ENCODE measurements at places on chromosomes 13 and 19.

DNA sequence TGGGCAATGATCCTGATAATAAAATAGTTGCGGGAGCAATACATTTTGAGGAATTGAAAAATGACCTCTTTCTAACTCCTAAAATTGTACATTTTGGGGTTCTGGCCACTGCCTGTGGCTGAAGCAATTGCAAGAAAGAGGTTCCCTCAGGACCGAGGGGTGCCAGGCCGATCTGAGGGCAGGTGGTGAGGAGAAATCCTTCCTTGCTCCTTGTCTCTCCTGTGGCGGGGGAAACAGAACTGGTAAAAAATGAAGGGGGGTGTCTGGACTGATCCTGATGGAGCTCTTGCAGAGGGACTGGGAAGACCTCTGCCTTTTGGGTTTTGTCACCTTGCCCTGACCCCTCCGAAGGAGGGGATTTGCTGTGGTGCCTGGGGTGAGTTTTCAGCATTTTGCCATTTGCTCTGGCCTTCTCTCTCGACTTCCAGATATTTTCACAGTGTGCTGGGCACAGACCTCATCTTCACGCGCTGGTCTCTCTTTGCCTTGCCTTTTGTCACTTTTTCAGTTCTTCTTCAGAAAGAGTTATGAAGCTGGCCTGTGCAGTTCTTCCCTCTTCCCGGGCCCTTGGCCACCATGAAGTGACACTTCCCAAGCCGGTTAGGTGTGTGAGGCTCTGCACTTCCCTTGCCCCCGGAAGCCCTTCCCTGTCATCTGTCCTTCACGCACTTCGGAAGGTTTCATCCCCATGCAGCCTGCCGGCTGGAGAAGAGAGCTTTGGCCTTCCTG, 22.2 kb downstream of the NFIX start:
- ATAC-seq = no peak

DNA sequence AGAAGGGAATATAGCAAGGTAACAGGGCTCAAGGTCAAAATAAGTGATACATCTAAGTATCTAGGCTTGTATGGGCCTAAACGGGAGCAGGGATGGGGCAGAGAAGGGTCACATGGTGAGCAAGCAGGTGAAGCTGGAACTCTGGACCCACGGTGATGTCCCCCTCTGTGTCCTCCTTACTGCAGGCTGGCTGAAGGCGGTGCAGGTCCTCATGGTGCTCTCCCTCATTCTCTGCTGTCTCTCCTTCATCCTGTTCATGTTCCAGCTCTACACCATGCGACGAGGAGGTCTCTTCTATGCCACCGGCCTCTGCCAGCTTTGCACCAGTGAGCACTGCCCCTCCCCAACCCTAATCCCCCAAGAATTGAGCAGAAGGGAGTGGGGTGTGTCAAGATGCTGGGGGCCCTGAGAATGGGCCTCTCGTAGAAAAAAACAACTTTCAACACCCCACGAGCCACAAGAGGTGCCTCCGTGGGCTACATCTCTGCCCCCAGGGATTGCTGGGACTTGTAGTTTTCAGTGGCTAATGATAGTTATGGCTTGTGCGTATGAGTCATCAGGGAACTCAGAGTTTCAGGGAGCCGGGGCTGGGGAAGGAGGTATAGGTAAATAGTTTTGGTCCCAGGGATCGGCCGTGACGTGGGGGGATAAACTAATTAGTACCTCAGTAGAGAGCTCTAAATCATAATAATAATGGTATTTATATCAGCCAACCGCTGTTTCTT, 4.0 kb downstream of the EMP3 start:
- no peak for ATAC-seq

DNA sequence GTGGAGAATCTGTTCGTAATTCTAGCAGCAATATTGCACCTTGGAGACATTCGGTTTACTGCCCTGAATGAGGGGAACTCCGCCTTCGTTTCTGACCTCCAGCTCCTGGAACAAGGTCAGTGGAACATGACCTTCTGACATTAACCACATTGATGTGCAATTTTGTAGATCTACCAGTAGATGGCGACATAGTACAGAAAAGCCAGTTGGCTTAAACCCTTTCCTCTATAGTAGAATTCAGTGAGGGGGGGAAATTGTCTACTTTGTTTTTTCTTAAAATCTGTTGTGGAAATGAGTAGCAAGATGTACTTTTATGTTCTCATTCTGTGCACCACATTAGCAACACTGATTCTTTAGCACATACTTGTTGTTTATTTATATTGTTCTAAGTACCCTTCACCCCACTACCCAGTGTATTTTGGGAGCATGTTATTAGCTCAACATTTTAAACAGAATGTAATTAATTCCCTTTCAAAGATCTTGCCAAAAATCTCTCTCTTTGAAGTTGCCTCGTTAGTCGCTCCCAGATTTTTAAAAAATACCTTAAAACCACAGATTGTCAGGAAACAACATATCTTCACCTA, 332.2 kb downstream of the MYO16 start:
- ATAC-seq = peak; percentile 63

DNA sequence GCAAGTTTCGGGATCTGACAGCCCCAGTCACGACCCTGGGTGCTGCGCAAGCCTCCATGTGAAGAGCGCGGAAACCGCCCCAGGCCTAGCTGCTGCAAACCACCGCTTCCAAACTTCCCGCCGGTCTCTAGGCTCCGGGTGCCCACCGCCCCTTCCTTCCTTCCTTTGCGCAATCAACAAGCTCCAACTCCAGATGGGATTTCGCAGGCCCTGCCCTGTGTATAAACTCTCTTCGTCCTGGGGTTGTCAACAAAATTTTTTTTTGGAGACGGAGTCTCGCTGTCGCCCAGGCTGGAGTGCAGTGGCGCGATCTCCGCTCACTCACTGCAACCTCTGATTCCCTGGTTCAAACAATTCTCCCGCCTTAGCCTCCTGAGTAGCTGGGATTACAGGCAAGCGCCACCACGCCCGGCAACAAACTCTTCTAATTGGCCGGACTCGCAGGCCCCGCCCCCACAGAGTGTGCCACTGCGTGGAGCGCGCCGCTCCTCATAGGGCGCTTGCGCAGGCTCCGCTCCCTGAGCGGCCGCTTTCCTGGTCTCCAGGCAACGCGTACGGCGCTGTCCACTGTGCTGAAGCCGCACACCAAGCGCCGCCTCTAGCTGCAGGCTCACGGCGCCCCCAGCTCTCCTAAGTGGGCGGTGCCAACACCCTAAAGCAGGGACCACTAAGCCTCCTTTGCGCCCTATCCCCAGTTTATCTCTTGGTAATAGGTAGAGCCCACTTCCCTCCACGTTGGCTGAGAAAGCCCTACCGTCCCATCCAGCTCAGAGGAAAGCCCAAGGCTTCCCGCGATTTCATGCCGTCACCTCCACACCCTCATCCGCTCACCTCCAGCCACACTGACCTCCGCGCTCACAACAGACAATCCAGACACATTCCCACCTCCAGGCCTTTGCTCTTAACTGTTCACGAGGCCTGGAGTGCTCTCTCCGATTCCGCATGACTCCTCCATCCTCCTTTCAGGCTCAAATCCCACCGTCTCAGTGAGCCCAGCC, 5.5 kb upstream of the QTRT1 start:
- ATAC-seq = peak; percentile 94
